H9 (cell line): ENCODE measurements at places on chromosomes 12 and 14. TPM values are rescaled to one million over a fixed set of nuclear protein-coding genes. Genes with fewer than 3 reads are reported as not detected.

KERA gene
- total RNA-seq = not detected in 2 replicates

FOXG1 gene
- total RNA-seq = 0.07 and 0.11 TPM in 2 replicates

CCDC177 gene
- total RNA-seq = 6.1 and 6.2 TPM in 2 replicates

LHX5 gene
- 1.9 and 2.1 TPM in 2 replicates for total RNA-seq

PTPRQ gene
- not detected in 2 replicates for total RNA-seq

DENND5B gene
- total RNA-seq = 13.4 and 14.2 TPM in 2 replicates

MDGA2 gene
- 1.9 and 2.1 TPM in 2 replicates for total RNA-seq

PZP gene
- total RNA-seq = not detected in 2 replicates

TSPAN11 gene
- total RNA-seq = 4.2 and 4.4 TPM in 2 replicates

DHH gene
- 0.13 and 0.20 TPM in 2 replicates for total RNA-seq

NR1H4 gene
- total RNA-seq = not detected in 2 replicates

MRPL52 gene
- total RNA-seq = 174 and 190 TPM in 2 replicates

EMP1 gene
- total RNA-seq = 0.63 and 0.75 TPM in 2 replicates

ERC1 gene
- 48.0 and 51.2 TPM in 2 replicates for total RNA-seq

KRT6B gene
- total RNA-seq = not detected in 2 replicates

TGM1 gene
- 1.8 and 2.9 TPM in 2 replicates for total RNA-seq

COCH gene
- 25.8 and 26.0 TPM in 2 replicates for total RNA-seq

DNA sequence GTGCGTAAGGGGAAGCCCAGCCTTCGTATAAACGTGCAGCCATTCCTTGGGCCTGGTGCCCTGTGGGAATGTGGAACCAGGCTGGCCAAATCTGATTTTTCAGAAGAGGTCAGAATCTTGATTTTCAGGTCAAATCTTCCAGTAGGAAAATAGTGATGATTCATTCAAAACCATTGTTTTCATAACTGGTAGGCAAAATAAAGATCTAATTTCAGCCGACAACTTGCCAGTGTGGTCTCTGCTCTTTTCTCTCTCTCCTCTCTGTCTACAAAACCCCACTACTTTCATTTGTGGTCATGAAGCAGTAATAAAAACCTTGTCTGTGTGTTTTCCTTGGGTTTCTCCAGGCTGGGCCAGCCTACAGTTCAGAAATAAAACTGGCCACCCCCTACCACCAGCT is 135.1 kb downstream of the RBM19 start:
- no peak overlapping the region for H3K4me3 ChIP-seq
- H3K36me3 ChIP-seq = no peaks in the 10 kb centered on the region
- no peaks in the 10 kb centered on the region; the same call in 1 of the 2 replicates for H3K4me1 ChIP-seq

GRCh38 chr14:87321548-87321947 is 671.4 kb downstream of the GALC start:
- no peak for DNase-seq
- no peak overlapping the region for H3K27ac ChIP-seq
- no peaks in the 10 kb centered on the region for H3K4me1 ChIP-seq
- H3K36me3 ChIP-seq = no peaks in the 10 kb centered on the region
- no peak overlapping the region for H3K4me3 ChIP-seq
- no peaks in the 10 kb centered on the region for H3K27me3 ChIP-seq

DNA sequence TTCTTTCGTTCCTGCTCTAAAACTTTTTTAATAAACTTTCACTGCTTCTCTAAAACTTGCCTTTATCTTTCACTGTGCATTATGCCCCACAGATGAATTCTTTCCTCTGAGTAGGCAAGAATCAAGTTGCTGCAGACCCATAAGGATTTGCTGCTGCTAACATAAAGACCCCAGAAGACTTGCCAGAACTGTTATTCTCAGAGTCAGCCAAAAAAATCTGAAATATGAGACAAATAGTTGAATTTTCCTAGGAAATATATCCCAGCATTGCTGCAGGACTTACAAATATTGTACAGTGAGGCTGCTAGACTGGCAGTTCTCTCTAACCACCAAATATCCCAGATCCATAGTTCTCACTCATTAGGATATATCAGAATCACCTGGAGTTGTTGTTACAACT is 349.1 kb upstream of the FLRT2 start:
- peaks cover 5% of the 10 kb centered on the region; the same call in 1 of the 2 replicates for H3K4me1 ChIP-seq
- no peaks in the 10 kb centered on the region for H3K27me3 ChIP-seq
- DNase-seq = no peak
- peaks cover 6% of the 10 kb centered on the region; the same call in 1 of the 3 replicates for H3K36me3 ChIP-seq
- H3K27ac ChIP-seq = no peak overlapping the region

- no peaks in the 10 kb centered on the region; the same call in 1 of the 2 replicates for H3K27me3 ChIP-seq
- no peak overlapping the region for H3K27ac ChIP-seq
- DNase-seq = no peak
- H3K4me1 ChIP-seq = 0 out of 2 replicates have a peak, but pooled peaks cover 2% of the 10 kb centered on the region
Measured at GRCh38 chr12:52137746-52138145, 54.1 kb downstream of the KRT80 start.

GRCh38 chr14:93005838-93006237 is 82.9 kb downstream of the CHGA start:
- no peaks in the 10 kb centered on the region for H3K4me1 ChIP-seq
- no peak for DNase-seq
- no peak overlapping the region for H3K4me3 ChIP-seq
- H3K36me3 ChIP-seq = no peaks in the 10 kb centered on the region; the same call in 1 of the 2 replicates

- H3K27me3 ChIP-seq = no peaks in the 10 kb centered on the region
- no peak overlapping the region for H3K27ac ChIP-seq
- no peaks in the 10 kb centered on the region for H3K36me3 ChIP-seq
- no peak for DNase-seq
- H3K4me1 ChIP-seq = no peaks in the 10 kb centered on the region; the same call in 1 of the 2 replicates
- no peak overlapping the region for H3K4me3 ChIP-seq
Measured at GRCh38 chr12:95629392-95629791, 78.1 kb upstream of the USP44 start.

DNA sequence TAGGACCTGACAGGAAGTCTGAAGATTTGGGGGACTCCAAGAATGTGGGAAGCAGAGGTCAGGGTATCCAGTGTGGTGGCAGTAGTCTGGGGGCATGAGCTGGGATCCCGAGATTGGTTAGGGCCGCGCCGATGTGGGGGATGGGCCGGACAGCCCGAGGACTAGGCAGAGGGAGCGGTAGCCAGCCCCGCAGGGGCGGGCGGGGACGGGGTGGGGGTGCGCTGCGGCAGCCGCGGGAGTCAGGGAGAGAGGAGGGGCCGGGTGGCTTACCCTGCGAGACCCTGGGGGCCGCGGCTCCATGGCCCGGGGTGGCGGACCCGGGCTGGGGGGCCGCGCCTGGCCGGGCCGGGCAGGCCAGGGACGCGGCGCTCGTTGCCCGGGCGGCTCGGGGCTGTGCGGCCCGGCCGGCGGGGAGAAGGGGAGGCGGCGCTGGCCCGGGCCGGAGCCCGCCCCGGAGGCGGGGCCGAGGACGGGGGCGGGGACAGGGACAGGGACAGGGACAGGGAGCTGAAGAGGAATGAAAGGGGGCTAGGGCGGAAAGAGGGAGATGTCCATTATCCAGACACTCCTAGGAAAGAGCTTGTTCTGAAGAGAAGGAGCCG is 5.6 kb downstream of the ZNF385A start:
- no peak overlapping the region for H3K27ac ChIP-seq
- H3K36me3 ChIP-seq = peaks cover 35% of the 10 kb centered on the region
- H3K4me3 ChIP-seq = peak overlapping the region; percentile 66
- no peaks in the 10 kb centered on the region for H3K4me1 ChIP-seq

- H3K4me3 ChIP-seq = peak overlapping the region; percentile 88
- H3K27ac ChIP-seq = no peak overlapping the region
- peak; percentile 64 for DNase-seq
Measured at GRCh38 chr14:70907996-70908934, 1.0 kb downstream of the PCNX1 start.

- no peak overlapping the region for H3K27ac ChIP-seq
- H3K36me3 ChIP-seq = peaks cover 28% of the 10 kb centered on the region
- no peak overlapping the region for H3K4me3 ChIP-seq
- H3K27me3 ChIP-seq = no peaks in the 10 kb centered on the region
- H3K4me1 ChIP-seq = no peaks in the 10 kb centered on the region
Measured at GRCh38 chr12:9334041-9334692, 126.0 kb upstream of the PZP start.

DNA sequence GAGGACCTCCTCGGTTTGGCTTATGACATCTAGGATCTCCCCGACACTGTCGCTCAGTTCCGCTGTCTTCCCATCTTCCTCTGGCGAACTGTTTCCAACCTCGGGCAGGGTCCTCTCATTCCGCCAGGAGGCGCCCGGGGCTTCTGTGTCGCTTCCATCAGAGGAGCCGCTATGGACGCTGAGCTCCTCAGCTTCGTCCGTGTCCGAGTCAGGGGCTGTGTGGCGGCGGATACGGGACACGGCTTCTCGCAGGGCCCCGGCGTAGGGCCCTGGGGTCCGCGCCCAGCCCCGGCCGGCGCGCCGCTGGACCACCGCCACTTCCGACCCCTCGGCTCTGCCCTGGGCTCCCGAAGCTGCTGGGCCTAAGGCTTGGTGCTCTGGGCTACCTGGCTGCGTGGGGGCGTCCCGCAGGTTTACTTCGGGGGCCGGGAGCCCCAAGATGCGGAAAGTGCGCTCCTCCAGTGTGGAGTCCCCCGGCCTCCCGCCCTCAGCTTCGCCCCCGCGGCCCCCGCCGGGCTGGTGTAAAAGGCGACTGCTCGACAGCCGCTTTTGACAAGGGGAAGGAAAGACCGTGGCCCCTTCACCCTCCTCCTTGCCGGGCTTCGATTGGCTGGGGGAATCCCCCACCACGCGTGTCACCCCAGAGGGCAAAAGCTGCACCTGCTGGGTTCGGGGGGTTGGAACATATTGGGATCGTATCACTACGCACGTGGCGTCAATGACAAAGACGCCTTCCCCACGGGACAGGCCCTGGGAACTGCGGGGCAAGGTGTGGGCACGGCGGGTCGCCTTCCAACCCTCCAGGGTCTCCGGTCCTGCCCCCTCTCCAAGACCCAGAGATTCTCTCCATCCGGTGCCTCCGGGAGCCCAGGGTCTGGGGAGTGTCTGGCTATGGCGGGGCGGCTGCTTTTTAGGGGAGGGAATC is 2.1 kb downstream of the DDN start:
- peaks cover 2% of the 10 kb centered on the region; the same call in 1 of the 2 replicates for H3K36me3 ChIP-seq
- no peak overlapping the region for H3K27ac ChIP-seq
- peak overlapping the region; percentile 51 for H3K4me3 ChIP-seq
- DNase-seq = peak; percentile 89

GRCh38 chr12:92561543-92561899 is 141.3 kb upstream of the PLEKHG7 start:
- H3K4me3 ChIP-seq = no peak overlapping the region
- no peaks in the 10 kb centered on the region for H3K27me3 ChIP-seq
- no peak for DNase-seq
- H3K27ac ChIP-seq = no peak overlapping the region
- H3K36me3 ChIP-seq = no peaks in the 10 kb centered on the region
- no peaks in the 10 kb centered on the region; the same call in 1 of the 2 replicates for H3K4me1 ChIP-seq

GRCh38 chr14:58969951-58970751 is 218.3 kb upstream of the DAAM1 start:
- no peaks in the 10 kb centered on the region for H3K36me3 ChIP-seq
- DNase-seq = peak; percentile 60
- peaks cover 6% of the 10 kb centered on the region for H3K4me1 ChIP-seq
- H3K27ac ChIP-seq = peak overlapping the region; percentile 10

GRCh38 chr14:20986811-20987210 is 3.0 kb upstream of the METTL17 start:
- no peak for DNase-seq
- no peak overlapping the region for H3K4me3 ChIP-seq
- peaks cover 2% of the 10 kb centered on the region; the same call in 2 of the 3 replicates for H3K36me3 ChIP-seq
- peaks cover 3% of the 10 kb centered on the region for H3K4me1 ChIP-seq
- H3K27me3 ChIP-seq = 0 out of 2 replicates have a peak, but pooled peaks cover 2% of the 10 kb centered on the region

DNA sequence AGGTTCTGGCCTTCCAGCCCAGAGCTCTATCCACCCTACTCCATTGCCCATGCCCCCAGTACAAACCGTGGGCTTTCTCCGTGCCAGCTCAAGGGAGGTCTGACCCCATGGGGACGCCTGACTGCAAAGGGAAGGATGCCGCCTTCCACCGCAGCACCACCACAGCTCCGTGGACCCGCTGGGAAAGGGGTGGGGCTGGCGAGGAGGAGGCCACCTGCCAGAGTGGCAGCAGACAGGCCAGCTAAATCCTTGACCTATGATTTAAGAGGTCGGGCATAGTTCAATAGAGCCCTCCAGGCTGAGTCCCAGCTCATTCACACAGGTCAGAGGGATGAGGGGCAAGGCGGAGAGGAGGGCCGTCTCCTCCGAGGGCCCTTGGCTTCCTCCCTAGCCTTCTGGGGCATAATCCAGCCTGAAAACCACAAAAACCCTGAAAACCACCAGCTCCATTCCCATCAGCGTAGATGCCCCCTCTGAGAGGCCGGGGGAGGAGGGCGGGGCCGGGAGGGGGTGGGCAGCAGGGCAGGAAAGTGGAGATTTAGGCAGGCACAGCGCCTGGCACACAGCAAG is 14.9 kb upstream of the FIGNL2 start:
- peak overlapping the region; percentile 79 for H3K4me3 ChIP-seq
- no peaks in the 10 kb centered on the region for H3K36me3 ChIP-seq
- peak; percentile 50 for DNase-seq

- no peak overlapping the region for H3K4me3 ChIP-seq
- H3K4me1 ChIP-seq = no peaks in the 10 kb centered on the region
- H3K27me3 ChIP-seq = no peaks in the 10 kb centered on the region
- no peak overlapping the region for H3K27ac ChIP-seq
- no peak for DNase-seq
Measured at GRCh38 chr14:94582199-94582750, 1.0 kb downstream of the SERPINA5 start.

GRCh38 chr12:50232771-50233209 is 50.5 kb downstream of the LIMA1 start:
- no peaks in the 10 kb centered on the region; the same call in 1 of the 2 replicates for H3K4me1 ChIP-seq
- H3K4me3 ChIP-seq = no peak overlapping the region
- DNase-seq = no peak

DNA sequence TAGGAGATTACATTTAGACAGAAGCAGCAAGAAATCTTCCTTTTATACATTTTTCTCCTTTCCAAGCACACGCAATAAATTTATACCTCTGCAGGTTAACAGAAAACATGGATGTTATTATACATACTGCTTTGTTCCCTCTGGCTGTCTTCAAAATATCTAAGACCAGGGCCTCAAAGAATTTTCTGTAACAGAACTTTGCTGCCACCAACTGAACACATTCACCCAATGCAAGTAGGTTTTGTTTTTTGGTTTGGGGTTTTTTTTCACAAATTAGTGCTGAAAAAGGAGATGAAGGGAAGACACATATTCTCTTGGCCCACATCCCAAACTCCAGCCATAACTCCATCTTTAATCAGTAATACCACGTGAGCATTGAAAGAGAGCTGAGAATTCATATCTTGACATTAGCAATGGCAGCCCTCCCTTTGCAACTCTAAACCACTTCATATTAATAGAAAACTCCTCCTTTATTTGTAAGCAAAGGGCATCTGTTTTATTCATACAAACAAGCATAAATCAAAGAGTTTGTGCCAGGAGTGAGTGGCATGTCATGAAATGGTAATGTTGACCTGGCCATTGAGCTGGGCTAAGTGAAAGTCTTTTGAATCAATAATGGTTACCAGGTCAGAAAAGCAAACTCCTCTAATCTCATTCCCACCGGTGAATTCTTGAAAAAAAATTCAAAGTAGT is 150.8 kb upstream of the FSCB start:
- no peak for DNase-seq
- no peaks in the 10 kb centered on the region for H3K36me3 ChIP-seq
- H3K4me3 ChIP-seq = no peak overlapping the region
- H3K27ac ChIP-seq = no peak overlapping the region
- H3K27me3 ChIP-seq = no peaks in the 10 kb centered on the region

DNA sequence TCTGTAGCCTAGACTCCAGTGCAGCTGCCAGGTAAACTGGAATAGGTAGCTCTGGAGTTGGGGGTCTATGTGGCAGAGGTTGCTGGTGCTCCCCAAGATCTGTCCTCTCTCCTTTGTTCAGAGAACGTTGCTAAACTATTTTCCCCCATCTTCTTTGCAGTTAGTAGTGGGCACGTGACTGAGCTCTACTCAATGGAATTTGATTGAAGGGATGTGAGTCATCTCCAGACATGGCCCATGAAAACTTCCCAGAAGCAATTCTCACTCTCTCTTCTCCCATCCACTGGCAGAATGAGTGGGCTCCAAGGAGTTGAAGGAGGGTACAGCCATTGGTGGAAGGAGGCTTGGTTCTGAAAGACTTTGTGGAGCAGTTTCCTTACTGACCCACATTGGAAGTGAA is 44.0 kb downstream of the PAH start:
- H3K4me3 ChIP-seq = no peak overlapping the region
- H3K27ac ChIP-seq = no peak overlapping the region
- no peaks in the 10 kb centered on the region for H3K36me3 ChIP-seq
- H3K27me3 ChIP-seq = no peaks in the 10 kb centered on the region
